Left ventricle myocardium superior (tissue), 1 donor: ENCODE measurements at places on chromosomes 2 and 18. TPM values are rescaled to one million over a fixed set of nuclear protein-coding genes. Genes with fewer than 3 reads are reported as not detected.

FBXO15 gene
- total RNA-seq = not detected

CCDC74B gene
- total RNA-seq = 0.64 TPM

C2orf66 gene
- total RNA-seq = not detected

TUBA3E gene
- total RNA-seq = 60.2 TPM

POTEJ gene
- total RNA-seq = not detected

FAM210A gene
- total RNA-seq = 52.0 TPM

GRHL1 gene
- 1.0 TPM for total RNA-seq

FSHR gene
- 0.20 TPM for total RNA-seq

CYB5A gene
- 103 TPM for total RNA-seq

CPO gene
- total RNA-seq = 0.27 TPM

CAPN14 gene
- 0.42 TPM for total RNA-seq

RNF103 gene
- 53.9 TPM for total RNA-seq

IL36G gene
- not detected for total RNA-seq

DNA sequence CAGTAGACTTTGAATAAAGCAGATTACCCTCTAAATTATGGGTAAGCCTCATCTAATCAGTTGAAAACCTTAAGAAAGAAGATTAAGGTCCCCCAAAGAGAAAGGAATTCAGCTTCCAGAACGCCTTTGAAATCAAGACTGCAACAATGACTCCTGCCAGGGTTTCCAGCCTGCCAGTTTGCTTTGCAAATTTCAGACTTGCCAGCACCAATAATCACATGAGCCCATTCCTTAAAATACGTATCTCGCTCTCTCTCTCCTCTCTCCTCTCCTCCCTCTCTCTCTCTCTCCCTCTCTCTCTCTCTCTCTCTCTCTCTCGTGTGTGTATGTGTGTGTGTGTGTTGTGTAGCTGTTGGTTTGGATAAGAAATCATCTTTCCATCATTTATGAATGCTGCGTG is 184.2 kb downstream of the PDE1A start:
- no peak for DNase-seq

DNA sequence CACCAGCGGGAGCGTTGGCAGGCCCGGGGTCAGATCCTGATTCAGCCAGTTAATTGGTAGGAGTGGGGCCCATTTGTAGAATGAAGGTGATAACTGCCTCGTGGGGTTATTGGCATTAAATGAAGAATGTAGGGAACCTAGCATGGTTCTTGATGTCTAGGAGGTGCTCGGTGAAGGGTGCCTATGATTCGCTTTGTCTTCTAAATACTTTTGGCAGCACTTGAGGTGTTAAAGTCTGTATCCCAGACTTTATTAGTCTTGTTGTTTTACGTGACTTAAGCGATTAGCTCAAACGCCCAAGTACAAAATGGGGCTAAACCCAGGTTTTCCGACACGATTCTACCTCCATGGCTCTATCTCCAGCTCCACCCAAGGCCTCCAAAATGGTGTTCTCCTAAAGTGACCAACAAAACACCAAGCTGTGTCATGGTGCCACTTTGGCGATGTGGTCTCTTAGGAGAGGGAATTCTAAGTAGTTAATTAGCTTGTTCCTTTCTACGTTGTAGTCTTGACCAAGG is 980 bp upstream of the PPP4R1 start:
- DNase-seq = no peak

DNA sequence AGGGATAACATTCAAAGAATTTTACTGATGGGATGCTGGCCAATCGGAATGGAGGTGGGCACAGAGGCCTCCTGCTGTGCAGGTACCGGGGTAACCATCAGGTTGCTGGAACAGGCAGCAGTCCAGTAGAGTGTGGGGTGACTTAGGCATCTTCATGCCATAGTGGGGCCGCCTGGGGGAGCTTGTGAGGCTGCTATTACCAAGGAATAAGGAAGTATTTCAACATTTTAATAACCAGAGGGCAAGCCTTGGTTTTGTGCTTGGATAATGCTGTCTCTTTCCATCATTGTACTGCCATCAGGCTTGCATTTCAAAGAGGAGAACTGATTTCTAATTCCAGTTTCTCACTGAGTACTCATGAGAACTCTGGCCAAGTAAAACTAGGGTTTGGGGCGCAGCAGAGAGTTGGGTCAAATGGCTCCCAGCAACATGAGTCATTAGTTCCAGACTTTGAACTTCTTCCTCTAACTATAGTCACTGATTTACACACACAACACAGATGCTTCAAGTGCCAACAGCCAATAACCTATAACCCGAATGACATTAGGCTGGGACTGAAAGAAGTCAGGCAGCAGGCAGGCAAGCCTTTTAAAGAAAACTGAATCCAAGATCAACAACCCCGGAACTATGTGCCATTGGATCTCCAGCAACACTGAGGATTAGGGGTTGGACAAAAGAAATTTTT is 56.1 kb upstream of the FHL2 start:
- no peak for DNase-seq

DNA sequence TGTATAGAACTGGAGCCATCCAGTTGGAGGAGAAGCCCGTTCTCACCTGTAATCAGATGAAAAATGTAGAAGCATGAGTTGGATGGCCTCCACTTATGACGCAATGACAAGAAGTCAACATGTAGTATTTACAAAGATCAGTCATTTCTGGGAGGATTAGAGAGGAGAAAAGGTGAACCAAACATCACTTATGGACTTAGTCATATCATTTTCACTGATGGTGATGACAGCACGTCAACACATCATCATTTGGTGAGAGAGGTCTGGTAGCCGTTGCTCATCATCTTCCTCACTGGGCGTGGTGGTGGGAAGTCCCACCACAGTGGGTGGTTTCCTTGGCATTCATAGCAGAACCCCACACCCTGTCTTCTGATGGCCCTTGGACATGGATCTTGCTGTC is 264.2 kb upstream of the EPAS1 start:
- no peak for DNase-seq

GRCh38 chr2:54859997-54860701 is 136.7 kb downstream of the EML6 start:
- DNase-seq = no peak

GRCh38 chr18:64850791-64851190 is 701.9 kb upstream of the LINC00305 start:
- no peak for DNase-seq

- DNase-seq = no peak
These were observed 226.4 kb upstream of the NRXN1 start for GRCh38 chr2:51258301-51258700.

- peak; percentile 40 for DNase-seq
These were observed 120.8 kb downstream of the GAREM1 start for GRCh38 chr18:32349728-32350395.

DNA sequence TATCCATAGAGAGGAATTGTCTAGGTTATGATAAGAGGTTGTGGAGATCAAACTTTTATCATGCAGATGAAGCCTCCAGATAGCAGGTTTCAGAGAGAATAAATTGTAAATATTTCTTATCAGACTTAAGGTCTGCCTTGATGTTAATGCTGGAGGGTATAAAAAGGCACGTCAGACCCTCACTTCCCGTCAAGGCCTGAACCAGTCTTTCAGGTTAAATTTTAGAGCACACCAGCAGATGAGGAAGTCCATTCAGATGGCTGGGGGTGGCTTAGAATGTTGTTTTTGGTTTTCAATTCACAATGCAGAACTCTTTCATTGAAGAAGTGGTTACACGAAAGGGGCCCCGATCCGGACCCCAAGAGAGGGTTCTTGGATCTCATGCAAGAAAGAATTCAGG is 144.4 kb upstream of the FBXO11 start:
- no peak for DNase-seq

- DNase-seq = no peak
These were observed 244.9 kb downstream of the SP3 start for GRCh38 chr2:173720306-173720705.

DNA sequence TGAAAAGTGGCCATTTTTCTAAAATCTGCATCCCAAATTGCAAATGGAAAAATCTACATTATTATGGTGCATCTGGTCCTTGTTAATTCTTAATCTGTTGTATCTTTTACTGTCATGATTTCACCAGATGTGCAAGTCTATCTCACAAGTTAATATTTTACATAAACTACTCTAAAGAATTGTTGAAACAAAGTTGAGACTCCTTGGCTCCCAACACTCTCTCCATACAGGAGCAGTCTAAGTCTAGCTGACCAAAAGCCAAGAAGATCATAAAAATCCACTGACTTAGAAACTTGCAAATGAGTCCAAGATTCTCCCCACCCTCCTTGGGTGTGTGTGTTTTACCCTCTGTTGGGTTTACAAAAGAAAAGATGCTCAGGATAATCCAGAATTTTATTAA is 85.1 kb downstream of the NCKAP5 start:
- no peak for DNase-seq

DNA sequence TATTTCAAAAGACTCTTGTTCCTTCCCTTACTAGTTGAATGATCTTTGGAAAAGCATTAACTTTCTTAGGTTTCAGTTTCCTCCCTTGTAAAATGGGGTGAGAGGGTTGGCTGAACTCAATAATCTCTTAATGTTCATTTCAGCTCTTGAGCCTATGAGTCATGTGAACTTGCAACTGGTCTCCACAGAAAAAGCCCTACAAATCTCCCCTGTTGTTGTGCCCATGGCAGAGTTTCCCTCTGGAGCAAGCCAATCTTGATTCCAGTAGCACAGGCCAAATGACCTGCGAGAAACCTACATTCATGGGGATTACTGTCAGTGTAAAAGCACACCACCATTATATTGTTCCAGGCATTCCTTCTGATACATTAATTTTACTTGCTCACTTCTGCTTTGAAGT is 388.9 kb downstream of the ALK start:
- no peak for DNase-seq

DNA sequence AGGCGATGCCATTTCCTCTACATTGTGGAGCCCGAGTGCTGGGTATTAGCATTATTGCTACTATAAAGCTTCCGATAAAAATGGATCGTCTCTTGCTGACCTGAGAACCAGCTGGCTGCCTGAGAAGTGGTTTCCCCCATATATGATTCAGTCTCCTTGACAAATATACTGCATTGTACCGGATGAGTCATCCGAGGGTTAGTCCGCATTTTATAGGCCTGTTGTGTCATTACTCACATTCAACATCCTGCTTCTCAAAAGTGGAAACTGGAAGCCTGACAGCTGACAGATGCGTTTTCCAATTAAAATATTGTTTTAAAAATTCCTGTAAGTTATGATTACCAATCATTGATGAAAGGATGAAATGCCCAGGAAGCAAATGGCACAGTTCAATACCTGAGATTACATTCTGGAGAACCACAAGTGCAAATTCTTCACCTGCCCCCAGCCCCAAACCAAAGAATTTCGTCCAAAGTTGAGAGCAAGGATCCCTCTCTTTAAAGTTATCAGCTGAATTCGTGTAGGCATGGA is 65.7 kb downstream of the SPRED2 start:
- no peak for DNase-seq

DNA sequence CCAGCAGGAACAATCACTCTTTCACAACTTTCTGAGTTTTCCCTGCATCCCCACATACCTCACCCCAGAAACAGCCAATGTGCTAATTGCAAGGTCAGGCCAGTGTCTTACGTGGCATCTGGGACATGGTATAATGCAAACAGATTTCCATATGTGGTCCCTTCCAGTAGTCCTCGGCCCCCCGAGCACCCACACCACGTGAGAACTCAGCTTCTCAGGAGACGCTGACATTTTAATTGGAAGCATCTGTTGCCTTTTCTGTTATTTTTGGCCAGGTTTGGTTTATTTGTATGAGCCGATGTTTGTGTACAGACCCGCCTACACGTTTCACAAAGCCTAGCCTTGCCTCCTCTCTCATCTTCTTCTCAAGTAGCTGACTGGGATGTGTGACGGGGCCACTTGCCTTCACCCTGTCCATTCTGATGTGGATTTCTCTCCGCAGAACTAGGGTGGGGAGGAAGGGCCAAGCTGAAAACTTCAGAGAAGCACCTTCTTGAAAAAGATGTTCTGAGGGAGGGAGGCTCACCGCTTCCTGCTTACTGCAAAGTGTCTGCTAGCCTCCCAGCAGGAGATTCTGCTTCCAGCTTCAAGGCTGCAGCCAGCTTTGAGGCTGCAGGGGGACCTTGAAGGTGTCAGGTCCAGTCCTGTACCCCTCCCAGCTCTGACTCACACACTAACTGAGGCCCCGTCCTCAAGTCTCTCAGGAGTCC is 109.6 kb upstream of the SLC14A2 start:
- peak; percentile 33 for DNase-seq

DNA sequence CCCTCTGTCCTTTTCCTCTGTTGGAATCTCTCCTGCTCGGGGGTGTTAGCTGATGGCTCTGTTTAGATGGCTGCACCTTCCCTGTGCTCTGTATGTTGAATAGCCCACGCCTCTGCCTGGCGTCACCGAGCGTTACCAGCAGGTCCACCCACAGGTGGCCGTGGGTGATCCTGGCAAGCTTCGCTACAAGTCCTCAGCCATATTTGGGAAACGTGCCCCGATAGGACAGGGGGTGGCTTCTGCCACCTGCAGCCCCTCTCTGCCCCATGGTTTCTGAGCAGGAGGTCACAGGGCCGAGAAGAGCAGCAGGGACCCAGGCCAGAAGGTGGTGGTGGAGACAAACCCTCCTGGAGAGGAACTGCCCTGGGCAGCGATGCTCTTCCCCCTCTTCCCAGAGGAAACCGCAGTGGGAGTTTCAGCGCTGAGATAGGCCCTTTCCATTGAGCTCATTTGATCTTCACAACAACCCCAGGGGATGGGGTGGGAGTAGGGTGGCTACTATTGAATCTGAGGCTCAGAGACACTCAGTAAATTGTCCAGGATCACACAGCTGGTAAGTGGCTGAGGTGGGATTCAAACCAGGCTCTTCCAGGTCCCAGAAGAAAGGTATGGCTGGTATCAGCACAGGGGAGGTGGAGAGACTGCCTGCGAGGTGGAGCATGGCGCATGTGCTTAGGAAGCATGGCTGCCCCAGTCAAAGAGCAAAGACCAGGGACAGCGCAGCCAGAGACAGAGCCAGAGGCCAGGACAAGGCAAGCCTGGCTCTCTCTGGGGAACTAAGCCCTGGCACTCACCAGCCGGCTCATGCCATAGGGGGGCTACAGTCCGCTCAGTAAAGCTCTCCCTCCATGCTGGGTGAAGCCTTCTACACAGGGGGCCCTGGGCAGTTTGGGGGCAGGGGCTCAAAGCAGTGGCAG is 15.0 kb downstream of the NGEF start:
- no peak for DNase-seq

- no peak for DNase-seq
These were observed 279.8 kb downstream of the CLIP4 start for GRCh38 chr2:29394981-29395350.

- DNase-seq = no peak
These were observed 47.8 kb upstream of the TEX51 start for GRCh38 chr2:126850940-126851339.

GRCh38 chr18:49813319-49814146 is at the start of gene ACAA2:
Gene ACAA2 (minus strand): TSS chr18:49813533. CDS start chr18:49813484, 49 bp downstream.
- DNase-seq = peak; percentile 93

DNA sequence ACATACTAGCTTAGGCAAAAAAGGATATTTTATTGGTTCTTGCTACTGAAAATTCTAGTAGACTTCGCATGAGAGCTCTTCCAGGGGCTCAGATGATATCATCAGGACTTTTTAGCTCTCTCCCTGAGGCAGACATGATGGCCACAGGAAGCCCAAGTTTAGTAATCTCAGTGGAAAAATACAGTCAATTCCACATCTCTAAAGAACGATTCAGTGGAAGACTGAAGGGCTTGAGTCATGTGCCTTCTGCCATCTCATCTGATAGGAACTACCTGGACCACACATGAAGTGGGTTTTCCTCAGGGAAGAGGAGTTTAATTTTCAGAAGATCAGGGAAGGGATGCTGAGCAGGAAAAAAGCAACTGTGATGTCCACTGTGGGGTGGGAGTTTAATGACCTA is 117.3 kb downstream of the TTC27 start:
- DNase-seq = no peak

- no peak for DNase-seq
These were observed 24.0 kb downstream of the NETO1 start for GRCh38 chr18:72843743-72844142.

- no peak for DNase-seq
These were observed 230.3 kb downstream of the SLC4A3 start for GRCh38 chr2:219857751-219858150.

- no peak for DNase-seq
These were observed 250.0 kb upstream of the SLC39A10 start for GRCh38 chr2:195406886-195407603.
